CD4-positive, alpha-beta T cell treated with Interleukin-1 beta for 1 hour (primary cell): ENCODE measurements at places on chromosomes 5 and 9.

DNA sequence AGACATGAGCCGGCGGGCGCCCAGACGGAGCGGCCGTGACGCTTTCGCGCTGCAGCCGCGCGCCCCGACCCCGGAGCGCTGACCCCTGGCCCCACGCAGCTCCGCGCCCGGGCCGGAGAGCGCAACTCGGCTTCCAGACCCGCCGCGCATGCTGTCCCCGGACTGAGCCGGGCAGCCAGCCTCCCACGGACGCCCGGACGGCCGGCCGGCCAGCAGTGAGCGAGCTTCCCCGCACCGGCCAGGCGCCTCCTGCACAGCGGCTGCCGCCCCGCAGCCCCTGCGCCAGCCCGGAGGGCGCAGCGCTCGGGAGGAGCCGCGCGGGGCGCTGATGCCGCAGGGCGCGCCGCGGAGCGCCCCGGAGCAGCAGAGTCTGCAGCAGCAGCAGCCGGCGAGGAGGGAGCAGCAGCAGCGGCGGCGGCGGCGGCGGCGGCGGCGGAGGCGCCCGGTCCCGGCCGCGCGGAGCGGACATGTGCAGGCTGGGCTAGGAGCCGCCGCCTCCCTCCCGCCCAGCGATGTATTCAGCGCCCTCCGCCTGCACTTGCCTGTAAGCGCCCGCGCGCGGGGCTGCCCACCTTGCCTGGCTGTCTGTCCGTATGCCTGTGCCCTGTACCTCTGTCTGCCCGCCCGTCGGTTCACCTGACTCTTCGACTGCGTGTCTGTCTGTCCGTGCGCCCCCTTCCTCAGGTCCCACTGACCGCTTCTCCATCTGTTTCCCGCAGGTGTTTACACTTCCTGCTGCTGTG is 412 bp downstream of the FGF18 start:
- no peak for DNase-seq

- no peak for DNase-seq
These were observed 99.1 kb upstream of the SMARCA2 start for GRCh38 chr9:1916095-1916494.

- no peak for DNase-seq
These were observed 78.1 kb upstream of the PRLR start for GRCh38 chr5:35308421-35308820.

- DNase-seq: no peak
These were observed 124.1 kb upstream of the KCNN2 start for GRCh38 chr5:114237766-114238165.

DNA sequence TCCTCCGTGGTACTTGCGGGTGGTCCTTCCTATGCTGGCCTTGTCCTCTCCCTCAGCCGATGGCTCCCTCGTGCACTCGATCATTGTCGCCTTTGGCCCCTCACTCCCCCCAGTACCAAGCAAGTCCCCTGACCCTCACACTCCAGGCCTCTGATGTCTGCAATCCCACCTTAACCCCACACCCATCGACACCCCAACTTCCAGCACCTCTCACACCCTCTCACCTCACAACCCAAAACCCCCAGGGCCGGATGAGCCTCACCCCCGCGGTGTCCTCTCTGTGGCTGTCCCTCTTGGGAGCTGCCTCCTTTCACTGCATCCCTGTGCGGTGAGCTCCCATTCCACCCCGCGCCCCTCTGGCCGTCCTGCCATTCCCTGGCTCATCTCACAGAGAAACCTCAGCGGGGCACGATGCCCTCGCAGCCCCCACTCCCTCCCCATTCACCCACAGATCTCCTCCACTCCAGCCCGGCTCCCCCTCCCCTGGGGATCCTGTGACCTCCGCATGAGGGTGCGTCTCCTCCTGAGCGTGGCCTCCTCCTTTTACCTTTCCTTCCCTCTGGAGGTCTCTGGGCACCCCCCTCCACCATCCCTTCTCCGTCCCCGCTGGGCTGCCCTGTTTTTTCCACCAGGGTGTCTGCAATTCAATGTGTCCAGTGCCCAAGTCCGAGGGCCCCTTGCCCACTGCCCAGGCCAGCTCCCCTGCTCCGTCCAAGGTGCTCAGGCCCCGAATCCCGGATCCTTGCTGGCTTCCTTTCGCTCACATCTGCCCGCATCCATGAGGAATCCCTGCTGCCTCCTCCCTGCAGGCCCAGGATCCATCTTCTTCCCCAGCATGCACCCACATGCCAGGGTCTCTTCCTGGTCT is 15.8 kb upstream of the RNU6ATAC start:
- DNase-seq: no peak
